Stimulated activated CD4-positive, alpha-beta T cell treated with anti-CD3 and anti-CD28 coated beads, Interleukin-1b, Interleukin-23, amount 100 ng/mL, for 1 hour (primary cell): ENCODE measurements at places on chromosomes 7 and 10.

DNA sequence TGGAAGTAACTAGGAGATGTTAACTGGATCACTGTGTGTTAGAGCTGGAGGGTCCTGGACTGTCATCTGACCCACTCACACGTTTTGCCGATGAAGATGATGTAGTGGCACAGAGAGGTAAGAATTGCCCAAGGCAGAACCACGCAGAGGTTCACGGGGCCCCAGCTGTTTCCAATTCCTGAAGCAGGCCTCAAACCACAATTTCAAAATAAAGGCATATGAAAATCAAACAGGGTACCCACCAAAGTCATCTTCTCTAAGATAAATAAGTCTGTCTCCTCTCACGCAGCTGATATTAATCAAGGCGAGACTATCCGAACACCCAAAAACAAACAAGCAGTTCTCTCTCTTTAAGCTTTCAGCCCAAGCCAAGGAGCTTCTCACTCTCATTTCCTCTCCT lies 113.3 kb upstream of the JCAD start:
- no peak for DNase-seq

GRCh38 chr10:100482834-100483185 lies 20.0 kb downstream of the WNT8B start:
- DNase-seq = no peak

GRCh38 chr7:151240942-151241754 lies 7.3 kb downstream of the SMARCD3 start:
- DNase-seq = no peak

DNA sequence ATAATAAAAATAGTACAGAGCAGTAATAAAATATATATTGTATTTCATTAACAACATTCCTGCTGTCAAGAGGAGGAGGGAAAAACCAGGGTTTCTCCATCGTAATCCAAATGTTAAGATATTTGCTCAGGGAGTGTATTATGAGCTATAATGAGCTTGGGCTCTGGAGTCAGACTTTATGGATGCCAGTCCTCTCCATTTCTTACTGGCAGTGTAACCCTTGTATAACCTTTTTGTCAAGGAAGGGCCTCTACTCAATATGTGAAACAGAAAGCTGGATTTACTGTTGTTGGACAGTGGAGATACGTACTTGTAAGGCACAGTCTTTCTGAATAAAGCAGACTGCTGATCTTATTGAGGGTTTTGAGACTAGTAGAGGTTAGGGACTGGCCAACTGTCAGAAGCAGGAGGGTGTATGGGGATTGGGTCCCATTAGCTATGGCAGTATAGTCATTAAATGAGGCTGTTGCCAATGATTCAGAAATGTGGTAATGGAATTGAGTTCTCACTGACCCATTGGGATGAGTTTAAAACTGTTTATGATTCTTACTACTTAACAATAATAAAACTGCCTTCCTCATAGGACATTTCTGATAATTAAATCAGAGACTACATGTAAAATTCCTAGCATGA lies 56.5 kb downstream of the ZNF277 start:
- DNase-seq = no peak

DNA sequence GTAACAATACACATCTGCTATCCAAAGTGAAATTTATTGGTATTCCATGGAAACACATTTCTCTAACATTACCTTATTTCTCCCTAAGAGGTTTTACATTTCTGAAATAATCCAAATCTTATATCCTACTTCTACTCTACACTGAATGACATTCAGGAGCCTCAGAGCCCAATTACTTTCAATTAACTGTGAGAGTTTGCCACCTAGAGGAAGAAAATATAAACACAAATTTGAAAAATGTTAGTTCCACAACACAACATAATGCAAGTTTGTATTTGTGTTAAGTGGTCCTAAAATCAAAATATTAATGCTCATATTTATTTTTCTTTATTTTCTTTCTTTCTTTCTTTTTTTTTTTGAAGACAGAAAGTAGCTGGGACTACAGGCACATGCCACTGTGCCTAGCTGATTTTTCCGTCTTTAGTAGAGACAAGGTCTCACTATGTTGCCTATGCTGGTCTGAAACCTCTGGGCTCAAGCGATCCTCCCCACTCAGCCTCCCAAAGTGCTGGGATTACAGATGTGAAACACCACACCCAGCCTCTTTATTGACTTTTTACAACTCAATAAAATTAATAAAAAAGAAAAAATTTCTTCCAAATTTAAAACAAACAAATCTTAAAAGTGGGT lies 46.0 kb downstream of the ATAD1 start:
- no peak for DNase-seq

DNA sequence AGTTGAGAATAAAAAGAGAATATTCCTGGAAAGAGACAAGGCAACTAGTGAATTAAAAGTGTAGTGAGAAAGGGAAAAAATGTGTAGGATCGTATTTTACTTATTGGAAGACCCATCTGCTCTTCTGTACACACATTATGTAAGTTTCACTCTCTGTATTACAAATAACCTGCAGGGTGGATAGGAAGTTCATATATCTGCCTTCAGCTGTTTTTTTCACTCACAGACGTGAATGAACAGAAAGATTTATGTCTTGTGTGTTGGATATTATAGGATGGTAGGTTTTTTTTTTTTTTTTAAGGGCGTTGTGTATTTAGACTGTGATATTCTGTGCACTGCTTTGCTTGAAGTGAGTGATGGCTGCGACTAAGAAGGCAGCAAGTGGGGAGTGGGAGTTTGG lies 266.5 kb downstream of the AUTS2 start:
- DNase-seq = no peak

- DNase-seq = no peak
Measured at GRCh38 chr7:2399848-2400587, 3.4 kb upstream of the CHST12 start.

- no peak for DNase-seq
Measured at GRCh38 chr10:95459446-95460045, 101.6 kb downstream of the SORBS1 start.

DNA sequence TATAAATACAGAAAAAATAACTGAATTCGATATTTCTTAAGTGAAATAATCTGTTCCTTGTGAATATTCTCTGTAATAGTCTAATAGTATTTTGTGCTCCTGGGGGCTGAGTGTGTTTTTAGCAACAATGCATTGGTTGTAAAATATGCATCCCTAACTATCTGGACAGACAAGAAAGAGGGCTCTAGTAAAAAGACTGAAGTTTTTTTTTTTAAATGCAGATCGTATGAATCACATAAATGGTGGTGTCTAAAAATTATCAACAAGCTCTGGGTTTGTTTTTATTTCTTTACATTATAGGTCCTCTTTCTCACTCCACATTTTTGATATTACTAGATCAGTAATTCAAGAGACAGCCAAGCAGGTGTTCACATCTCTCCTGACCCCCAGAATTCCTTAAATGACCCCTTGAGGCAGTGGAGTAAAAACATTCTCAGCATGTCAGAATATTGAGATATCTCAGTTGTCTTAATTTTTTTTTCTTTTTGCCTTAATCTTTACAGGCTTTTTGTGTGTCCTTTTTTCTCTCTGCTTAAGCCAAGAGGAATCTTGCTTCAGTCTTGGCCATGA lies 18.2 kb downstream of the ARID5B start:
- DNase-seq = no peak

- no peak for DNase-seq
Measured at GRCh38 chr10:98006266-98006665, 24.2 kb downstream of the CRTAC1 start.

DNA sequence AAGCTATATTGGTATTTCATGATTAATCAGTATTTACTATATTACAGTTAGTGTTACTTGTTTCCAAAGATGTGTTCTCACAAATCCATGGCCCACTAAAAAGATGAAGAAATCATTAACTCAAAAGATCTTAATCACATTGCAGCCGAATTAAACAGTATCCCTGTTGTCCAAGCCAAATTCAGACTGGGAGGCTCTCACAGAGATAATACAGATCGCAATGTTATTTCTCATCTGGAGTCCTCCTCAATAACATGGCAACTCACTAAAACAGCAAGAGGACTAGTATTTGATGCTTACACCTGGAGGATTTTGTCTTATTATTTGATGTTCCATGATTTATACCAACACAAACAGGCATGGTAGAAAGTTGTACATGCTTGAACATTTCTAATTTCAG lies 23.4 kb downstream of the CYP51A1 start:
- no peak for DNase-seq

DNA sequence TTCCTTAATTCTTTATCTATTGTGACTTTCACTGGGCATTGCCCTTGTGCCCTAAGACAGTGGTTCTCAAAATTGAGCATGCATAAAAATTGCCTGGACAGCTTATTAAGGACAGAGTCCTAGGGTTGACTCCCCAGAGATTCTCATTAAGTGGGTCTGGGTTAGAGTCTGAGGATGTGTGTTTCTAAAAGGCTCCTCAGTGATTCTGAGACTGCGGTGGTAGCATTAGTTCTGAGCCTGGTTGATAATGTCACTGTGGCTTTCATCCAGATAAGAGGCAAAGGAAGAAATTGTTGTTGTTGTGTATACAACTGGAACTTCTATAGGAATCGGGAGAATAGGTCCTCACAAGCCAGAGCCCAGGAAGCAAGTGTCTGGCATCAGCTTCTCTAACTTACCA lies 1.3 kb downstream of the IFIT2 start:
- DNase-seq = no peak

- no peak for DNase-seq
Measured at GRCh38 chr7:66883716-66884115, 37.3 kb upstream of the TMEM248 start.

GRCh38 chr10:14602807-14603533 lies 171.7 kb downstream of the FAM107B start:
- DNase-seq = no peak

DNA sequence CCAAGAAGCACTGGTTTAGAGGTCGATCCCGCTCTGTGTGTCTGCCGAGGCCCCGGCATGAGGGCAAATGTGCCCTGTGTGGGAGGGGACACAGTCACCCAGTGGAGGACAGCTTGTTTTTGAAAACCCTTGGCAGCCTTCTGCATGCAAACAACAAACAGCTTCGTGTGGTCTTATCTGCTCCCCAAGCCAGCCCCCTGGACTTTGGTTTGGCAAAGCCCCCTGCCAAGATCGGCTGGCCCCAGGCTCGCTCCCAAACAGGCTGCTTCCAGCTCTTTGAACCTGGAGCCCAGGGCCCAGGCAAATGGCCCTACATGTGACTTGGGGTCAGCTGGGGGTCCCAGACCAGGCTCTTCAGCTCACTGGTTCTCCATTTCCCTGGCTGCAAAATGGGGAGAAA lies 2.9 kb downstream of the ELN start:
- no peak for DNase-seq

- DNase-seq = no peak
Measured at GRCh38 chr10:42866115-42866995, 83.8 kb downstream of the BMS1 start.

- DNase-seq = no peak
Measured at GRCh38 chr7:7609330-7609729, 31.2 kb upstream of the UMAD1 start.
